ENCODE measurements at places on chromosomes 12 and 14.
A peak's percentile ranks its signal among the peaks of the same experiment; 100 is the strongest.

DNA sequence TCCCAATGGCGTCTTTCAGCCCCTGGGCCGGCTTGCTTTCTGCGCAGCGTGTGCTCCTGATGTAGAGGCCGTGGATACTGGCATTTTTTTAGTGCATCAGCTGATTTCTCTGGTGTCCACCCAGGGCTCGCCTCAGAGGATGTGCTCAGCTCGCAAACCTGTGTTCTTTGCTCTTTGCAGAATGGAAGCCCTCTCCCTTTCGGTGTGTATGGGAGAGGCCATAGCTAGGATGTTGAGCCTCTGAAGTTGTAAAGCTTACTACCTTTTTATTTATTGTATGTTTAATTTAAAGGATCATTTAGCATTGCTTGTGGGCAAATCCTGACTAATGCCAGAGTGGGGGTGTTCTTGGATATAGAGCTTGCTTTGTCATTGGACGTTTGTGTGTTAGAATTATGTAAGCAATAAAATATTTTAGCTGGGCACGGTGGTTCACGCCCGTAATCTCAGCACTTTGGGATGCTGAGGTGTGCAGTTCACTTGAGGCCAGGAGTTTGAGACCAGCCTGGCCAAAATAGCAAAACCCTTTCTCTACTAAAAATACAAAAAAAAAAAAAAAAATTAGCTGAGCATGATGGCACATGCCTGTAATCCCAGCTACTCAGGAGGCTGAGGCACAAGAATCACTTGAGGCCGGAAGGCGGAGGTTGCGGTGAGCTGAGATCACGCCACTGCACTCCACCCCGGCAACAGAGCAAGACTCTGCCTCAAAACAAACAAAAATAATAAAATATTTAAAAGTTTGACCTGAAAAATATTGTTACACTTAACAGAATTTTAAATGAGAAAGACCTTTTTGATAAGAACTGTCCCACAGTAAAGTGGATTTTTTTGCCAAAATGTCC is 52.6 kb upstream of the MMP17 start:
- DNase-seq, result no peak

DNA sequence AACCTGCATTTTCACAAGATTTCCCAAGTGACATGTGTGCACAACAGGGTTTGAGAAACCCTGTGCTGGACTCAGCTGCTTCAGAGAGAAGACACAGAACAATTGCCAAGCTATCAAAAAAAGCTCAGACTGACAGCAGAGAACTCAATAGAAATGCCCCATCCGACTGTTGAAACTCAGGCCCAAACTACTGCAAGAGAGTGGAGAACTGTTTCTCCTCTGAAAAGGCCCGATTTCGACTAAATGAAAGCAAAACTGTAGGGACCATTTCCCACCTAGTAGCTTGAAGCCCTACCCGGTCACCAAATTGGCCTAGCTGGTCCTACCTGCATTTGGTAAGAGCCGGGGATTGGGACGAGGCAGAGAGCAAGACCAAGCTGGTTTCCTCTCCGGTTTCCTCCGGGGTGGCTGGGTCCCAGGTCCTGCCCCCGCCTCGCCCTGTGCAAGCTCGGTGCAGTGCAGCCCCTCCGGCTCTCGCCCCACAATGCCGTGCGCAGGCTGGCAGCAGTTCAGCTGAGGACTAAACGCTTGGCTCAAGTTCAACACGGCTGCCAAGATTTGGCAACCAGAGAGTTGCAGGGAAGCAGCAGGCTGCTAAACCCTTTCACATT is 1180.6 kb downstream of the VRK1 start:
- DNase-seq, result peak; percentile 6

GRCh38 chr14:44449680-44450079 is 57.4 kb downstream of the FSCB start:
- DNase-seq, result no peak

DNA sequence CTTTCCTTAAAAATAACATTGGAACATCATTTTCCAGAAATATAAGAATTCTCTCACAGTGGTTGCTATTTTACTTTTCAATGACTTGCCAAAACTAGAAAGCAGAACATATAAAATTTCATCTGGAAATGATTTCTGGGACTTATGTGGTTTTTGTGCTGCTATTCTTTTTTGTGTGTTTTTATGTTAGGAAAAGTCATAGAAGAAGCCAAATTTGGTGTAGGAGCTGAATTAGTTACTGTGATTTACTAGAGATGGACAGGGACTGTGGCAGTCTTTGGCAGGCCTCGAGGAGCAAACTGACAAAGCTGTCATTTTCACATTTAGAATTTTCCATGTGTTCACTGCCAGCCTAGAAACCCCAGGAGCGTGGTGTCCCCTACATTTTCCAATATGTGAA is 38.3 kb upstream of the LDHB start:
- DNase-seq, result no peak

GRCh38 chr12:55818140-55818728 is 393 bp downstream of the ORMDL2 start:
- DNase-seq, result no peak

GRCh38 chr14:75495399-75495798 is 26.9 kb upstream of the BATF start:
- no peak for DNase-seq

GRCh38 chr12:121190523-121191031 is 19.4 kb upstream of the P2RX4 start:
- no peak for DNase-seq

DNA sequence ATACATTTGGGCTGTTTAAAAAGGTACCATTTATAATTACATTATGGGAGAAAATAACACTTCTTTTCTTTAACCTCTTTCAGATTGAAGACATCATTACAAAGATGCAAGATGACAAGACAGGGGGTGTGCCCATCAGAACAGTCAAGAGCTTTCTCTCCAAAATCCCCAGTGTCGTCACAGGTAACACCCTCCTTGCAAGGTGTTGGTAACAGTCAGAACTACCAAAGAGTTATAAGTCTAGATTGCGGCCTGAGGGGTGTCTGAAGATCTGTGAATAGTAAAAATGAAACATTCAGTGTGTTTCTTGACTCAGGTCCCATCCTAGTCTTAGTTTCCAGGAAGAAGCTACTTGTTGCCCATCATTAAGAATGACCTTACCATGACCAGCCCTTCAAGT is 419.8 kb downstream of the RGS6 start:
- DNase-seq, result no peak

DNA sequence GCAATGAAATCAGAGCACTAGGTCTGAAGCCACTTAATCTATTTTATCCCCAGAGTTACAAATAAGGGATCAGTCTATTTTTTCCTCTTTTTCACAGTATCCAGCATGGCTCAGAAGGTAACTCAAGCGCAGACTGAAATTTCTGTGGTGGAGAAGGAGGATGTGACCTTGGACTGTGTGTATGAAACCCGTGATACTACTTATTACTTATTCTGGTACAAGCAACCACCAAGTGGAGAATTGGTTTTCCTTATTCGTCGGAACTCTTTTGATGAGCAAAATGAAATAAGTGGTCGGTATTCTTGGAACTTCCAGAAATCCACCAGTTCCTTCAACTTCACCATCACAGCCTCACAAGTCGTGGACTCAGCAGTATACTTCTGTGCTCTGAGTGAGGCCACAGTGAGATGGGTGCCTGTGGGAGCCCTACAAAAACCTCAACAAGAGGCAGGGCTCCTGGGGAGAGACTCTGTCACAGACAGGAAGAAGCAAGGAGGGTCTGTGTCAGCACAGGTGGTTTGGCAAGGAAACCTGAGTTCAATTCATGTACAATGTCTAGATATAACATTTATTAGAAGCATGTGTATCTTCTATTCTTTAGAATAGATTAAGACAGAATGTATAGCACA is 334.3 kb upstream of the OR4E1 start:
- DNase-seq, result no peak

- no peak for DNase-seq
Observed at GRCh38 chr12:16417058-16417457, 69.6 kb downstream of the MGST1 start.

DNA sequence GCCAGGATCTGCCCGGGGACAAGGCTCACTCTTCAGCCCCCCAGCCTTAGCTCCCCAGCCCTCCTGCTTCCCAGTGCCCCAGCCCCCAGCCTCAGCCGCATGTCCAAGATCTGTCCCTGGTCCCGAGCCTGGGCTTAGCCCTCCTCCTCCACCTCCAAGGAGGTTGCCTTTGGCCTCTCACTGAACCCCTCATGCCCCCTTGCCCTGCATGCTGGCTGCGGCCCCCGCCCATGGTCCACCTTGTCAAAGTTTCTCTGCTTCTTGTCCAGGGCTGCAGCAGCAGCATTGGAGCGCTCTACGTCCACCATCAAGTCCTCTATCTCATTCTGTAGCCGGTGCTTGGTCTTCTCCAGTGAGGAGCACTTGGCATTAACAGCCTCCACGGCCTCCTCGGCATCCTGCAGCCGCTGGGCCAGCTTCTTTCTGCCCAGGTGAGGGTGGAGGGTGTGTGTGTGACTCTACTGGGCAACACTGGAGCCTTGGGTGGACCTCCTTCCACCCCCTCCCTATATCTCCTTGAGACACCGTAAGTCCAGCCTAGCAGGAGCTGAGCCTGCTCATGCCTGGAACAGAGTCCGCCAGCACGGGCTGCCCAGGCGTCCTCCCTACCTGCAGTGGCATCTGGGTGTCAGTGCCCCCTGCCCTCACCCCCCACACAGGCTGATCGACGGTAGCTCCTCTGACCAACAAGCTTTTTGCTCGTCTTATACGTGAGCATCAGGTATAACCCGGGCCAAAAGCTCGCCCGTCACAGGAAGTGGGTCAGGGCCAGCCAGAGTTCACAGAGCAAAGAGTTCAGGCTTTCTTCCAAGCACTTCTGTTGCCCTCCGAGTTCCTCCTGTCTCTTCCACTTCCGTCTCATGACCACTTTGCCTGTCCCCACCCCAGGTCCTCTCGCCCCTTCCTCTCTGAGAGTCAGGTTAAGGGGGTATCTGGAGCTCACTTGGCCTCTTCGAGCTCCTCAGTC is 11.4 kb downstream of the CMTM5 start:
- DNase-seq, result no peak

GRCh38 chr12:2412305-2412643 is 359.5 kb downstream of the CACNA1C start:
- no peak for DNase-seq

GRCh38 chr14:64125270-64125669 is 168.9 kb downstream of the ESR2 start:
- DNase-seq, result no peak

DNA sequence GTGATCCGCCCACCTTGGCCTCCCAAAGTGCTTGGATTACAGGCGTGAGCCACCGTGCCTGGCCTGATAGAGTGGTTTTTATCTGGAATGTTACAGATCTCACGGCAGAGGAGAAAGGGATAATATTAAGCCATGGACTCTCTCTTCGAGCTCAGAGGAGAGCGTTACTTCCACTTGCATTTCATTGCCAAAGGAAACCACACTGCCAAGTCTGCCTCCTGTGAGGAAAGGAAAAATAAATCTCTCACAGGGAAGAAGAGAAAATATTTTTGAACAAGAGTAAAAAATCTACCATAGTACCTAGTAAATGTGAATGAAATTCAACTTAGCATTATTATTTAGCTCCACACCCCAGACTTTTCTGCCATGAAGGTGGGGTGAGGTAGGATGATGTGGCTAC is 319.2 kb upstream of the PRICKLE1 start:
- no peak for DNase-seq

- DNase-seq, result no peak
Observed at GRCh38 chr14:64190974-64191502, 103.1 kb downstream of the ESR2 start.

- DNase-seq, result peak; percentile 39
Observed at GRCh38 chr14:61322799-61323290, 1.5 kb downstream of the PRKCH start.

- DNase-seq, result no peak
Observed at GRCh38 chr12:67271976-67272375, 2.8 kb downstream of the CAND1 start.

- no peak for DNase-seq
Observed at GRCh38 chr14:47557894-47558293, 117.5 kb downstream of the MDGA2 start.

- DNase-seq, result no peak
Observed at GRCh38 chr14:42374332-42374731, 767.7 kb downstream of the LRFN5 start.

- no peak for DNase-seq
Observed at GRCh38 chr12:3962631-3963483, 89.7 kb upstream of the PARP11 start.

DNA sequence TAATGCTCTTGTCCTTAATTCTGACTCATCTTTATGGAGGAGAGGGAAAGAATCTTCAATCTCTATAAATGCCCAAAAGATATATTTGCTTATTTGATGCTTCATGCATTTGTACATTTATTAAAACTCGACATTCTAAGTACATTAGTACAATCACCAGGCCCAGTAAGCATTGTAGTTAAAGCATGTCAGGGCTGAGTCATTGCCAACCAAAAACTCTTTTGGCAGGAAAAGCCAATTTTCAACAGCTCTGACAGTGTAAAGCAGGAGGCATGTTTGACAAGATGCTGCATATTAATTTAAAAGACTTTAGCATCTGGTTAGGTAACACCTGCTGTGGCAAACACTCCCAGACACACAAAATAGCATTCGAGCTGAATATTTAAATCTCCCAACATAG is 290.9 kb downstream of the PPFIA2 start:
- no peak for DNase-seq

GRCh38 chr14:92922155-92922735 is 705 bp upstream of the CHGA start:
- no peak for DNase-seq

DNA sequence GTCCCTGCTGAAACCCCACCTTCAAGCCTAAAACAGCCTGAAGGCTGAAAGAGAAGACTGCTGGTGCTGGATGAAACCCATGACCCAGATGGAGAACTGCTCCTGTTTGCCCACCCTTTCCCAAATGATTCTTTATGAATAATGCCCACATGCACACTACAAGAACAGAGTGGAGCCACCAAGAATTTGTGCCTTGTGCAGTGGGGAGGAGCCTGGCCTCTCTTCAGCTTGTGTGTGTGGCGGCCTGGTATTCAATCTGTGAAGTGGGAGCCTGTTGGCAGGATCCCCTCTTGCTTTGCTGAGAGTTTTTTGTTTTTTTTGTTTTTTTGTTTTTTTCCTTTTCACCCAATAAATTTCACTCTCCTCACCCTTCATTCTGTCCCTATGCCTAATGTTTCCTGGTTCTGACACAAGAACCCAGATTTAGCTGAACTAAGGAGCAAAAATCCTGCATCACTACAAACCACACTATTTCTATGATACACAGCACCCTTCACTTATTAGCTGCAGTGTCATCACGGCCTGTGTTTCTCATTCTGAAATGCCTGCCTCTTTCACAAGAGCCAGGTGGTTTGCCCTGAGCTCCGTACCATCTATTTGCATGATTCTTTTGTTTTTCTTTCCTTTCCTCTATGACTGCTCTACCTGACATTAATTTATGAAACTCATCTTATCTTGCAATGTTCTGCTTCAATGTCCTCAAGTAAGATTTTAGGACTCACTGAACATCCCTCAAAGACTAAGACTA is 585.5 kb upstream of the ATXN7L3B start:
- DNase-seq, result no peak

- DNase-seq, result no peak
Observed at GRCh38 chr14:100072783-100073346, 7.6 kb downstream of the EVL start.
